ENCODE measurements at places on chromosomes 3 and 15.

DNA sequence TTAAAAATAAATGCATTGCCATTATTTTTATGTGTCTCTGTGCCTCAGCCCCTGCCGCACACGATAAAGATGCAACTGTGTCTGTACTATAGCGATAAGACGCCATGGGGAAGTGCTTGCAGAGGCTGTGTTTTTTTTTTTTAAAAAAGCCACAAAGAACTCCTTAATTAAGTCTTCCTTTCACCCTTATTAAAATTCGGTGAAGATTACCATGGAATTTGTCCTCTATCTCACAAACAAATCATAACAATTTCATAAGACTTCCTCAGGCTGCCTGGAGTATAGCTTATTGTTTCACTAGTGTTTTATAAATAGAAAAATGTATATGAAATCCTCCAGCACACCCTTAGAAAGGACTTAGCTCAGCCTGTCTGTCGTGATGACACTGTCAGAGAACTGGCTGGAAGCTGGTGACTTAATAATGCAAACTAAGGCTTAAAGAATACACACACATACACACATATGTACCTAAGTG lies 374.8 kb upstream of the SLCO3A1 start:
- no peak for DNase-seq

DNA sequence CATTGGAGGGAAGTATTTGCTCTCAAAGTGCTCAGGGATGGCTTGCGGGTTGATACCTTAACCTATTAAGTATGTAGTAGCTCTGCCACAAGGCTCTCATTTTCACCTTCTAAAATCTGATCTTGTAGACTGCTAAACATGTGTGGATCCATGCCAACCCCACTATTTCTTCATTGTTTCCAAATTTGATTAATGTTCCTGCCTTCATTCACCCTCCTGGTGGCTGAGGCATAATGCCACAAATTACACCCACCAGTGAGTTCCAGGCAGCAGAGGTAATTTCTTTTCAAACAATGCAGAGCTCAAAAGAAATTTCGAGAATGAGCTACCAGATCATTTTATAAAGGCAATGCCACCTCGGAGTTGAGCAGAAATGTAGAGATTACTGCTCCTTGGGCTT lies 71.0 kb downstream of the EDEM1 start:
- no peak for DNase-seq

- DNase-seq: no peak
Measured at GRCh38 chr15:77693576-77693975, 60.9 kb upstream of the LINGO1 start.

DNA sequence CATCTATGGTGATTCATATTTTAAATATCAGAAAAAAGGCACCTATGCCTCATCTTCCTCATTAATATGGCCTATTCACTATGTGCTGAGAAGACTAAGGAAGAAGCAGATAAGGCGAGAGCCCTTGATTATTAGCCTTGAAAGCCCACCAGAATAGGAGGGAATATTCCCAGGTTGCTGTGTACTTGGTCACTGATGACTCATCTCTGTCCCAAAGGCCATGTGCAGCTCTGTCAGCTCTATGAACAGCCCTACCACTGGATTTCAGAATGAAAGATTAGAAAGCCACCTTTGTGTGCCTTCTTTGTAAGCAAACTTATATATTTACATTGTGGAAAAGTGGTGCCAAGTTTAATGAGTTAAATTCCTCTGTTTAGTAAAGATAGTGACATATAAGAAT lies 211.5 kb downstream of the NFKBIZ start:
- DNase-seq: no peak

DNA sequence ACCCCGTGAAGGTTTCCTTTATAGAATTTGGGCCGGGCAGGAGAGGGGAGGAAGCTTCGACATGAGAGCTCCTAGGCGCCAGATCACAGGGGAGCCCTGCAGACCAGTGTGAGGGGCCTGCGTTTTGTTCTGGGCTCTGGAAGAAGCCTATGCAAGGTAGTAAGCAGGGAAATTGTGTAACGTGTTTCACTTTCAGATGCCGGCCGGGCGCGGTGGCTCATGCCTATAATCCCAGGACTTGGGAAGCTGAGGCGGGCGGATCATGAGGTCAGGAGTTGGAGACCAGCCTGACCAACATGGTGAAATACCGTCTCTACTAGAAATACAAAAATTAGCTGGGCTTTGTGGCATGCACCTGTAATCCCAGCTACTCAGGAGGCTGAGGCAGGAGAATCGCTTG lies 65.2 kb downstream of the GABRG3 start:
- no peak for DNase-seq

DNA sequence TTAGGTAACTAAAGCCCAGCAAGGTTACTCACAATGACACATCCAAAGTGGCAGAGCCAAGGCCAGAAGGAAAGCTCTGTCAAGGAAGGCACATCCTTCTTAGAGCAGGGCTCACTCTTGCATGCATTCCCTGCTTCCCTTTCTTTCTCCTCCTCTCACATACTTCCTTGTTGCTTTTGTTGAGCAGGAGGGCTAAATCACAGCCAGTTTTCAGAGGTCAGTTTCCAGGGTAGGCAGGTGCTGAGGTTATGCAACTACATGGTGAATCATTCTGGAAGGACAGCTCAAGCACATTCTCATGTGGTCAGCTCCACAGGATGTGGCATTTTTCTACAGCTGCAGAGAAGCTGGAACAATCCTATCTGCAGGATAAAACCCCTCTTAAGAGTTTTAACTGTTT lies 275.6 kb downstream of the ZNF621 start:
- no peak for DNase-seq

DNA sequence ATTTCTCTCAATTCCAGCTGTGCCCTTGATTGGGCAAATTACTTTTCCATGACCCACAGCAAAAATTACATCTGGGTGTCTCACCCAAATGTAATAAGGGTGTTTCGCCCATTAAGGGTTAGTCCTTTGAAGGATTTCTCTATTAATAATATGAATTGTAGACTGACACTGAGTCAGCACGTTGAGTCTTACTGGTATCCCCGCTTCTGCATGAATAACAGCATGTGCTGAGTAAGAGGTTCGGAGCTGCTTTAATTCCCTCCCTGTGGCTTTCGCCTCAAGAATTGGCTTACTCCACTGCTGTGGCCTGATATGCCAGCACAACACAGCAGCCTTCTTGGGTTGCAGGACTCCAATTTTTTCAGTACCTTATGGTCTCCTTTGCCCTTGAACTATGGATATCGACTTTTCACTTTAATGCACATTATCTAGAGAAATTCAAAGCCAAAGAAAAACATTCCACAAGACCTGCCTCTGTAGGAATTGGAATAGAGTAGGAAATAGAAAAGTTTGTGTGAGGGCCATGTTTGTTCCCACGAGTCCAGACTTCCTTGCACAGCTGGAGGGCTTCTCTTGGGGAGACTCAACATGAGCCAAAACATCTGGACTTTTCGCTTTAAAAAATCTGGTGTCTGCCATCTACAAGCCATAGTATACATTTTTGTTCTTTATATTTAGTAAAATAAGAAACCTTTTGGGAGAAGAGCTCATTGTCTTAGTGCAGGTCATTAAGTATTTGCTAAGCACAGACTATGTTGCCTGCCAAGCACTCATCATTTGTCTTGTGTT lies 20.7 kb upstream of the ERC2 start:
- DNase-seq: no peak

- DNase-seq: no peak
Measured at GRCh38 chr15:85793641-85794597, 806 bp downstream of the KLHL25 start.

GRCh38 chr15:91496754-91497691 lies 356.5 kb upstream of the SLCO3A1 start:
- DNase-seq: no peak

DNA sequence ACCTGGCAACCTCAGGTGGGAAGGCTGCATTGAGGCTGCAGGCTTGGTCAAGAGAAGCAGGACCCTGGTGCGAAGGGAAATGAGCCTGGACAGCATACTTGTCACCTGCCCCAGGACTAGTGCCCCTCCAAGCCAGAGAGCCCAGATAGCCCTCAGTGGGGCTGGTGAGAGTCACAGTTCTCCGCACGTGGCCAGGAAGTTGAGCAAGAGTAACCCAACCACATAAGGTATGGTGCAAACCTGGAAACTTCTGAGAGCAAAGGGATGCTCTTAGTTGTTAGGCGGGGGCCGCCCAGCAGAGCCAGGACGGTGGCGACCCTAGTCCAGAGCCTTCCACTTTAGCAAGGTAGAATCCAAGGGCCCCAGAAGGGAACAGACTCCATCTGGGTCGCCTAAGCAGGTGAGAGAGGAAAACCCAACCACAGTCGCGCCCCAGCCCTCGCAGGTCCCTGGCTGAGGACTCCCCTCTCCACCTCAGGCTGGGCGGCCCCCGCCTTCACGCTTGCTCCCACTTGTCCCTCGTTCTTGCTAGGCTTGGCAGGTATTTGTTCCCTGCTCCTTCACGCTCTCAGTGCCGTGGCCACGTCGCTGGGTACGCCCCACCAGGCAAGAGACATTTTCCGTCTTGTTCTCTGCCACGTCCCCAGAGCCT lies 1.1 kb upstream of the VPS18 start:
- DNase-seq: no peak

DNA sequence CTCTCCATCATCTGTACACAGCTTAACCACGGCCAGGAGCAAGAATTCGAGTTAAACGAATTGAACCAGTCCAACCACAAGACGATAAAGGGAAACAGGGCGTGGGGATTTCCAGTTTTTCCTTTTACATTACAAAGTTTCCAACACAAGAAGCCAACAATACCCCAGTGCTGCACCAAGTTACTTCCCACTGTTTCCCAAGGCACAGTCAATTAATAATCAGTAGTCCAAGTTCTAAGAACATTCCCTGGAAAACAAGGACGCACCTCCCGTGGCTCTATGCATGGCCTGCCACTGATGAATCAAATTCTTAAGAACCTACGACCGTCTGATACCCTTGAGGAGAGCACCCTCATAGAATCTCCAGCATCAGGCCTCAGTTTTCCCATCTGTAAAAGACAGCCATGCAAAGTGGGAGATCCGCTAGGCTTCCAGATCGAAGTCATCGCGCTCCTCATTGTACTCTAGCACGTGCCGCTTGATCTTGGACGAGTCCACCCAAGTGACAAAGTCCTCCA lies 774 bp downstream of the IMP3 start:
- DNase-seq: no peak

DNA sequence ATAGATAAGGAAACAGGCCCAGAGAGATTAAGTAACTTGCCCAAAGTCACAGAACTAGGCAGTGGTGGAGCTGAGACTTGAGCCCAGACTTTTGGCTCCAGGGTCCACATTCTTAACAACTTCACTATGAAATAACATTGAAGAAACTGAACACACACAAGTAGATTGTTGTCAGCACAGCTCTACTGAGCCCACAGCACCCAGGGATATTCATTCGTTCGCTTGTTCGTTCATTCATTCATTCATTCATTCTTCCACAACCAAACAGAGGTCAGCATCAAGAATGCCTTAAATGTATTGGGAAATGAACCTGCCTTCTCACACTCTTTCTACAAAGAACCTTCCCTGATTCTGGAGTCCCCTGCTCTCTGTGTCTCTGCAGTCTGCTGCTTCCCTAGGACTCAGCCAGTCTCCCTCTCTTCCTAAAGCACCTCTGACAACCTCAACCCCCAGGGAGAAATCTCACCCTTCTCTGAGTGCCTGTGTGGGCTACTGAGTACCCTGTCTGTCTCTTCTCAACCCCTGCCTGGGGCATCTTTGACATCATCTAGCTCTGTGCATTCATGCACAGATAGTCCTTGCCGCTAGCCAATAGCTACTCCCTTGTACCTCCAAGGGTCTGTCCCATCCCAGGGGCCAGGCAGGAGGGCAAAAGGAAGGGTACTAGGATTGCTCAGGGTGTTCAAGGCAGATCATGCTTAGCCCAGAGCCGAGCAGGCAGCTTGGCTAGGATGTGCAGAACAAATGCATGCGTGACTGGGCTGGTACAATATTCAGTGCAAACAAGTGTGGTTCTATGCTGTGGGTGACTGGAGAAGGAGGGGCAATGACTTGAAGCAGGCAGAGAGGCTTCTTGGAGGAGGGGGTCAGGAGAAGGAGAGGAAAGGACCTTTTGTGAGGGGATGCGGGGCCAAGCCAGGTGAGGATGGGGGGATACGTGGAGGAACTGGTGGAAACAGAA lies 3.4 kb downstream of the LINGO1 start:
- no peak for DNase-seq

- DNase-seq: no peak
Measured at GRCh38 chr3:192919901-192920300, 2.2 kb upstream of the MB21D2 start.

GRCh38 chr3:23938688-23939087 lies 6.4 kb upstream of the NR1D2 start:
- DNase-seq: no peak

DNA sequence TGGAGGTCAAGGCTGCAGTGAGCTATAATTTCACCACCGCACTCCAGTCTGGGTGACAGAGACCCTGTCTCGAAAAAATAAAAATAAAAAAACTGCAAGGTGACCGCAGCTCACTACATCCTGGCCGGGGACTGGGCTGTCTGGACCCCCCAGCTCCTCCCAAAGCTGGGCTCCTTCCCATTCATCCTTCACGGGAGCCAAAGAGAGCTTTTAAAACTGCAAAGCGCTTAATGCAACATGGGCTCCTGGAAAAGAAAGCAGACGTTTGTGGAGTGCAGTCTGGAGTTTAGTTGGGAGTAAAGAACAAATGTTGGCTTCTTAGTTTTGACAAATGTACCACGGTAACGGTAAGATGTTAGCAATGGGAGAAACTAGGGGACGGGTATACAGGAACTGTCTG lies 12.1 kb downstream of the PLXND1 start:
- no peak for DNase-seq

DNA sequence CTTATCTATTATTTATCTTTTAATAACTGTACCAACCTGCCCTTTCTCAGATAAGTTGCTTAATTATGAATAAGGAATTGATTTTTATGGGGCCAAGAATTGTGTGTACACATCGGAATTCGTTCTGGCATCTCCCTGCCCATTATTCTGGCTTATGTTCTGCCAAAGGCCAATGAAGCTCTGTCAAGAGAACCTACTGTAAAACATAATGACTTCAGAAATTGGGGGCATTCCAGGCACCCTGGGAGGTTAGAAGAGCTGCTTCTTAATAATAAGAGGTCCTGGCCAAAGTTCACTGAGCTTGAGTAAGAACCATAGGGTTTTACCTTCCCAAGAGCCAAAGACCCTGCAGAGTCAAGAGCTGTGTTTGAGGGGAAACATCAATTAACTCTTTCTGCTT lies 261.7 kb downstream of the SLC9A9 start:
- DNase-seq: no peak

DNA sequence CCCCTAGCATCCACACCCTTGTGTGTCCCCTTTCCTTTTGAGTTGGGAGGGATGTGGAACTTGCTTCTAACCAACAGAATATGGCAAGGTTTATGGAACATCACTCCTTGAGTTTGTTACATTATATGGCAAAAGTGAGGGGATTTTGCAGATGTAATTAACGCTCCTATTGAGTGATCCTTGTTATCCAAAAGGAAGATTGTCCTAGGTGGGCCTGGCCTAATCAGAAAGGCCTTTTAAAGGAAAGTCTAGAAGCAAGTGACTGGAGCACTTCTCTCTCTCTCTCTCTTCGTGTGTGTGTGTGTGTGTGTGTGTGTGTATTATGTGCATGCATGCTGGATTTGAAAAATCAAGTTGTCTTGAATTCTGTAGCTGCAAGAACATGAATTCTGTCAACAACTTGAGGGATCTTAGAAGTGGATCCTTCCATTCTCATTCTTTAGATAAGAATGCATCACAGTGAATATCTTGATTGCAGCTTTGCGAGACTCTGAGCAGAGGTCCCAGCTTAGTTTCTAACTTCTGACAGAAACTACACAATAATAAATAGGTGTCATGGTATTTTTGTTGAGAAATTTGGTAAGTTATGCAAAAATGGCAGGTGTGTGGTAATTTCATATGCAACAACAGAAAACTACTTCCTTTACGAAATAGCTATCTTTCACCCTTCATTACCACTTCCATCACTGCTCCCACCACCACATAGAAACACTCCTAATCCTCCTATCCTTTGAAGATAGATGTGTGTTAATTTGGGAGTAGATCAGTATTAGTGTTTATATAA lies 360.9 kb upstream of the CBLB start:
- no peak for DNase-seq

Data from activated naive CD4-positive, alpha-beta T cell (primary cell).